Left lung (tissue), 14 donors: ENCODE measurements at places on chromosomes 7 and 10. TPM values are rescaled to one million over a fixed set of nuclear protein-coding genes. Genes with fewer than 3 reads are reported as not detected.

GRCh38 chr10:17115683-17116082, 13.9 kb downstream of the CUBN start:
- DNase-seq = no peak

DNA sequence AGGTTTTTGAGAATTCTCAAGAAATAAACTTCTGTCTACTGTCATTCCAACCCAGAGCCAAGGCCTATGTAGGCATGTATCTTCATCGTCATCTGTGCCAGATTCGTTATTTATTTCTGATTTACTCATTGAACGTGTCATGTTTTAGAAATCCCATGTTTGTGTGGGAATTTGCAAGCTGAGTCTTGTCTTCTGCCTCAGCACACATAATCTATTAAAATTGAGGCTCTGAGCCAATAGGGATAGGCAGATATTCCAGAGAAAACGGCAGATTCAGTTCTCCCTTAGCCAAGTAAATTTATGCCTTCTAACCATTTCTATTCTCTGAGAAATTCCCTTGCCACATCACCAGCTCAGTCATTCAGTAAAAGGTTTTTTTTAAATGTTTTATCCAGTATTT, 444.6 kb downstream of the REEP3 start:
- no peak for DNase-seq

CALHM3 gene
- total RNA-seq = not detected

EN2 gene
- not detected for total RNA-seq

ZNF800 gene
- total RNA-seq = 32.3 TPM
